Psoas muscle (tissue), 8 donors: ENCODE measurements at places on chromosomes 3 and 15.

DNA sequence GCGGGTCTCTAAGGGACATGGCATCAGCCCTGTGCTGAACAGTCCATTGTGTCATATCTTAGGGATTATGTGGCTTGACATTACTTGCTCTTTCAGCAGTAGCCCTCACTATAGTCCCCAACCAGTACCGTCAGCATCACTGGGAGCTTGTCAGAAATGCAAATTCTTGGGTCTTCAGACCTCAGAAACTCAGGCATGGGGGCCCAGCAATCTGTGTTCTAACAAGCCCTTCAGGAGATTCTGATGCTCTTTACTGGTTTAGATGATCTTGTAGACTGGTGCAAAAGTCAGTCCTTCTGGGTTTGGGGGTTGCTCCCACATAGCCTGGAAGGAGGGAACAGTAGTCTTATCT lies 39.0 kb upstream of the TRAK1 start:
- no peak for DNase-seq

- DNase-seq, result no peak
Measured at GRCh38 chr15:76006136-76006778, 6.0 kb downstream of the NRG4 start.

DNA sequence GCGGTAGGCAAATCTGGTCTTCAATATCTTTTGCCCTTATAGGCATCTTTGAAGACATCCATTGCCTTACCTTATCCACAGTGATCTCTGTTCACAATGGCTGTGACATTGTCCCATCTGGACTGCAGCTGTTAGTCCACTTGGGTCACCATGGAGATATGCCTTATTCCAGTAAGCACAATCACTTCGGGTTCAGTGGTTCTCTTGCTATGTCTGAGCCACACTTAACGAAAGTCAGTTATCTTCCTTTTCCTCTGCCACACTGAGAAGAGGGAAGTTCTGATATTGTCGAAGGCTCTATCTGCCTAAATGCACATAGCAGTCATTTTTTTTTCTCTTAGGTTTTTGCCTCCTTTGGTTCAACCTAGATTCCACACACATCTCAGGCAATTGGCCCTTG lies 119.0 kb upstream of the SATB1 start:
- no peak for DNase-seq

- DNase-seq, result no peak
Measured at GRCh38 chr3:169505577-169506230, 157.8 kb downstream of the MECOM start.

DNA sequence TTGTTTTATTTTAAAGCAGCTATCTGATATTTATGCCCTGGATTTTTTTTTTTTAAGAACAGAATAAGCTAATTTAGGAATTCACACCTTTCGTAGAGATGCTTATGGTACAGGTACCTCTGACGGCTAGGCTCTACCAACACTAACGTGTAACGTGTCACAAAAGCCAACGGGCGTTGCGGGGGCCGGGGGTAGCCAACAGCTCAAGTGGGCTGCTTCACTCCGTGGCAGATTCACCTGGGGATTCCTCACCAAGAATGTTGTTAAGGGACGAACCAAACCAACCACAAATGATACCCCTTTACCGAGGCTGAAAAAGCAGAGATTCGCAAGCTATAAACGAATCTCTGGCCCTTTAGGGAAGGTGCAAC lies 1.0 kb downstream of the TMCC1 start:
- no peak for DNase-seq

DNA sequence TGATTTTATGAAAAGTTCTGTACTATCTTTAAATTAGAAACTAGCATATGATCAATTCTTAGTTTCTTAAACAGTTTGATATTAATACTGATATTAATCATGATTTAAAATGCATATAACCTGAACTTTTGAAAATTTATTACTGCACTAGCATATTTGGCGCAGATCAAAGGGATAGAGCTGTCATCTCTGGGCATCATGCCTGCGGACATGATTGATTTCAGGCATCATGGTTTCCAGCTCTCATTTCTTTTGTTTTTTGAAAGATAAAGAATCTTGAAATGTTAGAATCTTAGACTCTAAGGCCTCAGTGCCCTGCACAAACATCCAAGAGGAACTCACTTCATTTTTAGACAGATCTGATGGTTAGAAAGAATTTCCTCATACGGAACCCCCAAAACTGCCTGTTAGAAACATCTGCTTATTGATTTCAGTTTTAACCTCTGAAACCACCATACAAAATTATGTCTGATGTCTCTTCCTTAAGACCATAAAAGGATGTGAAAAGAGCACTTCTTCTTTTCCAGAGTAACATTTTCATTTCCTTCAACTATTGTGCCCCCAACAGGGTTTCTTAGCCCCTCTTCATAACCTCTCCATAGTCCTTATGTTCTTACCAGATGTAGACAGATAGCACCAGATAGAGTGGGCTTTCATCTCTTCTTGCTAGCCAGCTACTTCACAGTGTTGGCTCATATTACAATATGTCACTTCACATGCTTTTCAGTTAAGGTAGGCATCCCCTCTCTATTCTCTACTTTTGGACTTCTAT lies 110.8 kb downstream of the BBX start:
- no peak for DNase-seq

DNA sequence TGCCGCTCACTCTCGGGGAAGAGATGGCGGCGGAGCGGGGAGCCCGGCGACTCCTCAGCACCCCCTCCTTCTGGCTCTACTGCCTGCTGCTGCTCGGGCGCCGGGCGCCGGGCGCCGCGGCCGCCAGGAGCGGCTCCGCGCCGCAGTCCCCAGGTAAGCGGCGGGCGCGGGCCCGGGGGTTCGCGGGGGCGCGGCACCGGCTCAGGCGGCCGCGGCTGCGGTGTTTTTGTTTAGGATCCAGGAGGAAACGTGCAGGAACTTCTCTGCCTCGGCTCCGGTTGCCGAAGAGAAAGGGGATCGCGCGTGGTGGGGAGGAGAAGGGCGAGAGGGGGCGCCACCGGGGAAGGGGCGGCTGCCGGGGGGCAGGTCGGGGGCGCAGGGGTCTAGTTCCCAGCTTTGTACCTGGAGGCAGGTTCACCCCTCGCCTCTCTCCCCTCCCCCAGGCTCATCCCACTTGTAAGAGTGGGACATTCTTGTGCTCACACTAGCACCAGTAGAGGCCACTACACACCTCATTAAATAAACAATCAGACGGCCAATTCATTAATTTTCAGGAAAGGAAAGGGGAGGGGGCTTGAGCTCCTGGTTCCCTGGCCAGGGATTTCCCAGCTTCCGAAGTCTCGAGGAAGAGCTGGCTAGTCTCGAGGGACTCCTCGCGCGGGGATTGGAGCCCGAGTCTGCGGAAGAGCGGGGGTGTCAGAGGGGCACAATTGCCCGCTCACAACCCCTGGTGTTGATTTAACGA lies 562 bp downstream of the NEO1 start:
- DNase-seq, result peak; percentile 38

DNA sequence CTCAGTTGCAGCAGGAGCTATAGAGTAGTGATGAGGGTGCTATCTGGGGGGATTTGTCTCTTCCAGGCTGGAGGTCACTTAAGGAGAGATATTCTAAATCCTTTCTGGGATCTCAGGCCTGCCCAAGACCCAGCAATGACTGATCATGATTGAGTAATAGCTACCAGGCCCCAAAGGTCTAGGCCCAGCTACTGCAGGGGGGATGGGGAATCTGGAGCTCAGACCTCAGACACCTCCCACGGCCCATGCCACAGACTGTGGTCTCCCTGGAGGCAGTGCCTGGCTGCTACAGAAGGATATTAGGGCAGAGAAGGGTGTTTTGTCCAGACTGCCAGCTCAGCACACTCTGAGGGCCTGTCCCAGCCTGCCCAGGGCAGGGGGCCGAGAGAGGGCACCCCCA lies 6.9 kb downstream of the SLC38A3 start:
- DNase-seq, result no peak

- DNase-seq, result no peak
Measured at GRCh38 chr3:20904671-20905070, 718.7 kb upstream of the SGO1 start.

DNA sequence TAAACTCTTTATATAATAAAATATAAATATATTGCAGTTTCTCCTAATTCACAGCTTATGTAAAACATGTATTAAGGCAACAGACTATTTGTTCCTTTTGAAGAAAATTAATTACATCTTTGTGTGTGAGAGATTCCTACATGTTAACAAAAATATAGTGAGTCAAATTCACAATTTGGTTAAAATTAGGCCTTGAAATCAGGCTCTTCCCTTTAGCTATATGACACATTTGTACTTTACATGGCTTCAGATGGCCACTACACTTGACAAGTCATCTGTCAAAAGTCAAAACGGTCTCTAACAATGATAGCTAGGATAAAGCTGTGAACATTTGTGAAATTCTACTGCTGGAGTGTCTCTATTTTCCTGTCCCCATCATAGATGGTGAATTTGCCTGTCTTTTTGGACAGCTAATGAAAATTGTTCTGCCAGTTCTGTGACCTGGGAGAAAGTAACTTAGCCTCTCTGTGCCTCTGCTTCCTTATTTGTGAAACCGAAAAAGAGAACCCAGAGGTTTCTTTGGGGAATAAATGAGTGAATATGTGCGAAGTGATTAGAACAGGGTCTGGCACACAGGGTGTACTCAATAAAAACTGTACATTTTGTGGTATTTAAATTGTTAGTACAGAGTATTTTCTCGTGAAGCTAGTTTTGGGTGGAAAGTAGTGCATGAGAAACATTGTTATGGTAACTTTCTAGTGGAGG lies 23.6 kb downstream of the TM4SF4 start:
- DNase-seq, result no peak

GRCh38 chr3:52606373-52607085 lies 70.1 kb downstream of the UQCC5 start:
- DNase-seq, result no peak

GRCh38 chr3:163573324-163573723 lies 1505.0 kb downstream of the SI start:
- no peak for DNase-seq

- DNase-seq, result no peak
Measured at GRCh38 chr15:85751291-85752123, 43.2 kb downstream of the KLHL25 start.

GRCh38 chr3:98777801-98778220 lies 14.7 kb downstream of the ST3GAL6 start:
- DNase-seq, result no peak

- DNase-seq, result no peak
Measured at GRCh38 chr3:18033581-18034108, 291.2 kb upstream of the TBC1D5 start.

DNA sequence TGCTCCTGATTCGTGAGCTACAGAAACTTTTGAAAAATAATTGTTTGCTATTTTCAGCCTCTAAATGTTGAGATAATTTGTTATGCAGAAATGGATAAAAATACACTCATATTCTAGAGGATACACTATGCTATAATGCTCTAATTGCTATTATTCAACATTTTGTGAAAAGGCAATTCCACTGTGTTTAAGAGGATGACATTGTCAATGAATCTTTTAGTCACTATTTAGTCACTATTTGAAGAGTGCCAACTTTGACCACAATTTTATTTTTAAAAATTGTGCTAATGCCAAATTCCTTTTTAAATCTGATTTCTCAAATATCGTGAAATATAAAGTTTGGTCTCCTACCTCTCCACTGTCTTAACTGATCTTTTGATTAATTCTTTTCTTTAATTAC lies 604.9 kb upstream of the KCNMB2 start:
- no peak for DNase-seq

DNA sequence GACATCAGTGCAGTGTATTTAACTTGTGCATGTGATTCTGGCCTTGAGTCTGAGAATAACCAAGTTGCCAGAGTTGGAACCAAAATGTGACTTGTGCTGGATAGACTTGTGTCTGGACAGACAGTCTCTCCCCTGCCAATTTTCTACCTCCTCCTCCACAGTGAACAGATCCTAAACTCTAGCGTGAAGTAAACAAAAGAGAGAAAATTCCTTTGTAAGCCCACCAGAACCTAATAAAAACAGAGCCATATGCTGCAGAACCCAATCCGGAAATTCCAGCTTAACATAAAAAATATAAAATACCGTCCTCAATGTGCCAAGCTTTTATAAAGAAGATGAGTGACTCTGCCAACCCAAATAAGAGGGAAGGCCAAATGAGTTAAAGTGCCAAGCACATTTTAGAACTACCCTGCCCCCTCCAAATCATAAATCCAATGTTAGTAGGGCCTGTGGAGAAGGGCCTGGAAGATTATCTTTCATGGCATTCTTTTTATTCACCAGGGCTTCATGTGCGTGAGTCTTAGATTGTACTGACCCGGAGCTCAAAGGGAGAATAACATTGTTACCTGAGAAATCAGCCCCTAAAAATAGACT lies 344.6 kb upstream of the PROK2 start:
- DNase-seq, result no peak

GRCh38 chr15:48250640-48251076 lies 44.6 kb downstream of the SLC12A1 start:
- no peak for DNase-seq

- DNase-seq, result no peak
Measured at GRCh38 chr3:173044998-173045397, 96.0 kb downstream of the SPATA16 start.

DNA sequence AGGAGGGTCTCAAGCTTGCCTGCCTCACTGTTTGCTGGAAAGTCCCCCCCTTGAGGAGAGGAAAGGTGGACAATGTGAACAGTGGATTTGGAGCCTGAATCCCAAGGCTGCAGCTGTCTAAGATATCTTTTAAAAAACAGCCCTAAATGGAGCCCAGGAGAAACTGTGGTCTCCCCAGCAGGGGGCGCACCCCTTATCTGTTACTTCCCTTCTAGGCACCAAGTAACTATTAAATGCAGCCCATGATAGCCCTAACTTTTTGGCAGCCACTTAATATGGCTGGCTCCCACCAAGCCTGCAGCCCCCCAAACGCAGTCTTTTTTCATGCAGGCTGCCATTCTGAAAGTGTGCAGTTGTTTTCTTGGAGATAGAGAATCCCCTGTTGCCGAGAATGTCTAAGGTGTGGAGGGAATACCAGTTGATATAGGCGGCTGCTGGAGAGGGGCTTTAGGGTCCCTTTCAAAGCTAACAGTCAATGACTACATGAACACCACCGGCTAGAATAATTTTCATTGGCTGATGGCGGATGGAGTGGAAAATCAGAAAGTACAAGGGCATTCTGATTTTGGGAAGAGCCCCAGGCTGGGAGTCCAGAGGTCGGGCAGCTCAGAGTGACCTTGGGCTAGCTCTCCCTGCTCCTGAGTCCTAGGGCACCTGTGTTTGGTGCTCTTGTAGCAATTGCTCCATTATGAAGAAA lies 1.3 kb downstream of the RHCG start:
- no peak for DNase-seq

GRCh38 chr3:127389420-127389819 lies 101.6 kb upstream of the PRR20G start:
- DNase-seq, result no peak

- DNase-seq, result no peak
Measured at GRCh38 chr3:13846238-13846637, 33.6 kb downstream of the WNT7A start.

- DNase-seq, result peak; percentile 66
Measured at GRCh38 chr3:187702507-187703033, at the start of gene RTP2. Gene RTP2 (minus strand): TSS chr3:187702557. CDS start chr3:187702128, 429 bp downstream.

GRCh38 chr3:66985336-66985920 lies 12.7 kb upstream of the KBTBD8 start:
- DNase-seq, result no peak

- peak; percentile 51 for DNase-seq
Measured at GRCh38 chr15:67043939-67044771, 21.2 kb upstream of the SMAD3 start.

GRCh38 chr15:73010154-73011152 lies 41.8 kb upstream of the NEO1 start:
- no peak for DNase-seq
